ENCODE measurements at places on chromosomes 1 and 21. TPM values are rescaled to one million over a fixed set of nuclear protein-coding genes. Genes with fewer than 3 reads are reported as not detected.

KRTAP19-1 gene
- not detected for total RNA-seq

FCRL6 gene
- not detected for total RNA-seq

MMP23B gene
- total RNA-seq = 5.9 TPM

- DNase-seq = no peak
These were observed 4.9 kb upstream of the TTLL10 start for GRCh38 chr1:1168451-1169411.

DNA sequence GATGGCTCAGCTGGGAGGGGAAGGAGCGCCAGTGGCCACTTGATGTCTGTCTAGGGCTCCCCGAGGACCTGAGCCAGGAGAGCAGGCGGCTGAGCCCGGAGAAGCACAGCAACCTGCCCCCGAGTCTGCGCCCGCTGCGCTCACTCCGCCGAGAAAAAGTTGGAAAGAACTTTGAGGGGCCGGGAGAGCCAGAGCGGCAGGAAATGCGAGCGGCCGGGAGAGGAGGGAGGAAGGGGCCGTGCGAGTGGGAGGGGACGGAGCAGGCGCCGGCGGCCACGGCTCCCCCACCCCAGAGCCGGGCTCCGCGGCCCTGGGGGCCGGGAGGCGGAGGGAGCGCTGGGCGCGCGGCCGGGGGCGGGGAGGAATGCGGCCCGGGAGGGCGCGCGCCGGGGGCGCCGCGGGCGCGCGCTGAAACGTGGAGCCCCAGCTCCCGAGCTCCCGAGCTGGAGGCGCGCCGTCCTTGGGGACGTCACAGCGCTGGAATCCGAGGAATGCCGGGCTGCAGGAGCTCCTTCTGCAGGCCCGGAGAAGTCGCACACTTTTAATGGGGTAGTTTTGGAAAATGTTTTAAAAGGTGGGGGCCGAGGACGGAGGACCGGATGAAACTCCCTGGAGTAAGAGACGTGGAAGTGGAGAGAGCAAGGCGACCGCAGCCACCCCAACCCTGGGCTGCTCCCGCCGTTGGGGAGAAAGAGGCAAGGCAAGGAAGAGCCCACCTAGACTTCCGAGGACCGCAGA, at the start of gene PTPN14:
Gene PTPN14 (minus strand): TSS at position 167 of the 738 bp plus-strand sequence. CDS start 86,799 bp downstream, outside the sequence.
- peak; percentile 92 for DNase-seq

- DNase-seq = no peak
These were observed 46.1 kb downstream of the GRIK1 start for GRCh38 chr21:29893687-29894086.

GRCh38 chr1:88298506-88298905, 385.6 kb upstream of the PKN2 start:
- DNase-seq = no peak

DNA sequence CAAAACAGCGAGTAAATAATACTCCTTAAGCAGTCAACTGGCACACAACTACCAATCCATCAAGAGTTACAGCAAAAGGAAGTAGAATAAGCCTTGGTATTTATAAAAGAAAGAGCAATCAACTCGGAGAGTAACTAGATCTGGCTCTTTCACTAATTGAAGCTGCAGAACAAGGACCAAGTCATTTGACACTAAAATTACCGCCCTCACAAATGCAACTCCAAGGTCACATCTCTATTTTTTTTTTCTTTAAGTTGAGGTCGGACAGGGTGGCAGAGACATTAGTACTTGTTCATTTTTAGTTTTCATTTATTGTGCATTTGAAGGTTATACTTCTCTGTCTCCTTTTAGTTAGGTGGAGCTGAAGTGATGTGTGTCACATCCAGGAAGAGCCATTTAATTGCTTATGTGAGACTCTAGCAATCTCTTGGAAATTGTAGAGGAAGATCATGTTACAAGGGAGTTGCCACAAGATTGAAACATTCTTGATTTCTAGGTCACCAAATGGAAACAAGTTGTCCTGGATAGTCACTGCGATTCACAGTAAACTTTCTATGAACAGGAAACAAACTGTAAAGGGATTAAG, 138.1 kb upstream of the ADAMTS5 start:
- DNase-seq = no peak
